NCI-H1092 (cell line): ENCODE measurements at places on chromosomes 4 and X.
A peak's percentile ranks its signal among the peaks of the same experiment; 100 is the strongest.

GRCh38 chr4:70754470-70754869, 32.7 kb downstream of the RUFY3 start:
- no peak for DNase-seq

DNA sequence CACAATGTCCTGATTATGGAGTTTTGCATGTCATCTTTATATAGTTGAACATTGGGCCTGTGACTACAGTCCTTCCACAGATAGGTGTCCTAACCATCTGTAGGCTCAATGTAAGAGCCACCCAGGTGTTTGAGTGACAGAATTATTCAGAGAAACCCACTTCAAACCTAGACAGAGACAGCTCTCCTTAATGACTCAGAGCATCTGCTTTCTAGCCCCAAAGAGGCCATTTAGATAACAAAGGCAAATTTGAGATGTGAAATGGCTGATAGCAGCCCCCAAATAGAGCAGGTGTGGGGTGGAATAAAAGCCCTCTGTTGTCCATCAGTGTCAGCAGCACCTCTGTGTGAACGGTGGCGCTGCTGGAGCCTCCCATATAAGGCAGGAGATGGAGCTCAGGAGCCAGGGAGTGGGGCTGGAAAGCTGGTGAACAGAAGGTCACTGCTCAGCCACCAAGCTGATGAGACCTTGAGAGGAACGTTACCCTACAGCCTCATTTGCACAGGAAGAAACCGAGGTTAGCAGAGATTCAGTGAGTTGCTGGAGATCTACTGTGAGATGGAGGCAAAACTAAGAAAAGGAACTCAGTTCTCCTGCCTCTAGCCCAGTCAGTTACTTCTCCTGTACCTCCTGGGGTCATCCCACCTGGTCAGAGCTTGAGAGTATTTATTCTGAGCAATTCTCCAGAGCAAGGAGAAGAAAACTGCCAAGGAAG, 153.3 kb upstream of the LNX1 start:
- peak; percentile 22 for DNase-seq

DNA sequence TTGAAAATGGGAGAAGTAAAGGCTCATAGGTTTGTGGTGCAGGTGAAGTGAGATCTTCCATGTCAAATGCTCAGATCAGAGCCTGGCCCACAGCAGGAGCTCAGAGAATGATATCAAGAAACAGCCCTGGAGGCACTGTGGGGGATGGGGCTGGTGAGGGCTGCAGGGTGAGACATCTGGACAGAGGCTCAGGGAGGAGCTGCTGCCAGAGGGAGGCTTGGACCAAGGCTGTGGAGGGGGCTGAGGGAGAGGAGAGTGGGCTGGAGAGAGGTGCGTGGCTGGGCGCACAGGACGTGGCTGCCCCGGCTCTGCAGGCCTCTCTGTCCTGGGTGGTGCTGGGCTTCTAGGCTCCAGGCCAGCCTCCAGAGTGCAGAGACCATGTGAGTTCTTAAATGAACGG, 5.6 kb downstream of the SORCS2 start:
- no peak for DNase-seq

- DNase-seq, result no peak
Observed at GRCh38 chrX:8374041-8374825, 90.4 kb upstream of the VCX3B start.

DNA sequence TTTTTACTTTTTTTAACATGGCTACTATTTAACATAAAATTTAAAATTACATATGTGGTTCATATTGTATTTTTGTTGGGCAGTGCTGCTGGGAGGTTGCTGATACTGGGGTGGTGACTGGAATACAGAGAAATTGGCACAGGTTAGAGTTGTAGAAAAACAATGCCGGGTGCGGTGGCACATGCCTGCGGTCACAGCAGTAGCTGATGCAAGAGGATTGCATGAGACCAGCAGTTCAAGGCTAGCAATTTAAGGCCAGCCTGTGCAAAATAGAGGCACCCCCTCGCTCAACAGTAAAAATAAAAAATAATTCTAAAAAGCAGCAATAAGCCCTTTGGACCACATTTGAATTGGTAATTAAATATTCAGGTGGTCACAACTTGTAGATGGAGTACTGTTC, 11.8 kb upstream of the CPE start:
- DNase-seq, result no peak

- DNase-seq, result no peak
Observed at GRCh38 chrX:10130354-10130753, 26.4 kb upstream of the CLCN4 start.

GRCh38 chr4:10203851-10204250, 87.3 kb upstream of the WDR1 start:
- DNase-seq, result no peak

DNA sequence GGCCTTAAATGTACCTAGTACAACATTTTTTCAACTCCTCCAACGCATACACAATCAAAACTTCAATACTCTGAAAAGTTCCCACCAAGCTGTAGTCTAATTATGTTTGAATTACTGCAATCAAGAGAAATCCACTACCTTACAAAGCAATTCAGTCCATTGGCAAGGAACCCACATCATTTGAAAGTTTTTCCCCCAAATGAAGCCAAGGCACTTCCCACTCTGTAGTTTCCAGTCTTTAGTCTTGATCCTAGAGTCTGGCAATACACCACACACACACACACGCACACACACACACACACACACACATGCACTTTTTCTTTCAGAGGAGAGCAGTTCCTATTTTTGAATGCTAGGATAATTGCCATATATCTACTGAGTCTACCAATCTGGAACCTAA, 79.6 kb downstream of the ANTXR2 start:
- no peak for DNase-seq

- DNase-seq, result no peak
Observed at GRCh38 chr4:174869339-174869738, 40.3 kb upstream of the GLRA3 start.

GRCh38 chr4:2263926-2264321, 2.0 kb upstream of the MXD4 start:
- DNase-seq, result no peak

DNA sequence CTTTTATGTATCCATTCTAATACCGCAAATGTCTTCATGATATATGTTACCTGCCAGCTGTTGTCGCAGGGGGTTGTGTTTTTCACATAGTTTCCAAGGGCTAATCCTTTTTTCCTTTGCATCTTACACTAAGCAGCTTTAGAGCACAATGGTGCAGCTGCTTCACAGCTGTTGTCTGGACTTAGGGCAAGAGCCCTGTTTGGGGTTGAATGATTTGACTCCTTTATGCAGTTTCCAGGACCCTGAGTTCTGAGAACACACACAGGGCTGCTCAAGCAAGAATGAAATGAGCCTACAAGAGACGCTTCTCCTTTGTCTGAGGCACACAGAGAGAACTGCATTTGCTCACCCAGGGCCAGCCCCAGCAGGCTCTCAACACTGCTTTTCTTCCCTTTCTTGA, 20.2 kb downstream of the CCNG2 start:
- DNase-seq, result no peak

DNA sequence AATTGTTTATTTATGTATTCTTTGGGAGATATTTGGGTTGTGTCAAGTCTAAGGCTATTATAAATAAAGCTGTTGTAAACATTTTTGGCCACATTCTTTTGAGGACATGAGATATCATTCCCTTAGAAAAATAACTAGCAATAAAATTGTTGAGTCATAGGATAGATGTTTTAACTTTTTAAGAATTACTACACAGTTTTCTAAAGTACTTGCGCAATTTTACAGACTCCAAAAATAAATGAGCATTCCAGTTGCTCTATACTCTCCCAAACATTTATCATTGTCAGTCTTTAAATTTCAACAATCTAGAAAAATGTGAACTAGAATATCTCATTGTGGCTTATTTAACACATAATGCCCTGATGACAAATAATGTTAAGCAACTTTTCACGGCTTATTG, 189.1 kb upstream of the ADGRL3 start:
- DNase-seq, result no peak

DNA sequence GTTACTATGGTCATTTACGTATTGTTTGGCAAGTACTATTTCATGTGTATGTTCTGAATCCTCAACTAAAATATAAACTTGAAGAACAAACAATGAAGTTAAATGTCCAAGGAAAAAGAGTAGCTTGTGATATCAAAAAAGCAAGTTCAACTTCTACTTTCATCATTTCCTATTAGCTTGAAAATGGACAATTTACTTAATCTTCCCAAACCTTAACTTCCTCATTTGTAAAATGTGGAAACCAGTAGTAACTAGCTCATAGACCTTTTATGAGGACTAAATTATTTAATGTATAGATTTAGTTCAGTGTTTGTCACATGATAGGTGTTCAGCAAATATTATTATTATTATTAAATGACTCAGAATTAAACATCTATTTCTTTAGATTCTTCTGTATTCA, 276.8 kb upstream of the TET2 start:
- DNase-seq, result no peak

DNA sequence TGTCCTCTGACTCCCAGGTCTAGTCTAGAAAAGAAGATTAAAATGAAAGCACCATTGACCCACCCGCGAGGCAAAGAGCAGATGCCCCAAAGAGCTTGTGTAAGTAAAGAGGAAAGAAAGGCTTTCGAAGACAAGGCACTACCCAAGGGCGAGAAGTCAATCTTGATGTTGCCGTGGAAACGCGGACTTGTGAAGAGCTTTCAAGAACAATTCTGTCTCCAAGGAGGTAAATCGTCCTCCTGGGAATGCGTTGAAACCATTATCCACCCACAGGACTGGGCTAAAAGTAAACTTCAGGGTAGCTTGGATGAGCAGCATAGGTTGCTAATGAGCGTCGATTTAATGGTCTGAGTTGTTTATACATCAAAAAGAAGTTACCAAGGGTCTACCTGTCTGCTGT, 189.3 kb downstream of the DHRSX start:
- DNase-seq, result no peak

DNA sequence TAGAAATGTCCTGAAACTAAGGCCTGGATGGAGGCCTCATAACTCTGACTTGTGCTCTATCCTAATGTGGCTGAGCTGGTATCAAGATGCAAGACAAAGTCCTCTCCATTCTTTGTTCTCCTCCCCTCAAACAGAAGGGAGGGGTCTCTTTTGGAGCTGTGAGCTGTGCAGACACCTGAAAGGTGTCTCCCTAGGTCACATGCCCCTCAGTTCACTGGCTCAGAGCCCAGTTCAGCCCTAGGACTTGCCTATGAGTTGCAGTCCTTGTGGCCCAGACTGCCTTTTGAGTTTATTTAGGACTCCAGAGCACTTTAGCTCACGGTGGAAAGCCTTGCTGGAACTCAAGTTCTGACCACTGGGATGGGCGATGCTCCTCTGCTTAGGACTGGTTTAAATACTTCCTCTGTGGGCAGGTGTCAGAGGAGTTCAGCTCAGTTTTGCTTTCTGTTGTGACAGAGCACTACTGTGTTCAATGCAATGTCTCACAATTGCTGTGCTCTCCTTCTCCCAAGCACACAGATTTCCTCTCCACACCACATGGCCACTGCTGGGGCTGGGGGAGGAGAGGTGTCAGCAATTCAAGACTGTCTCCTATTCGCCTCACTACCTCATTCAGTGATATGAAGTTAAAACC, 84.8 kb upstream of the ZNF827 start:
- DNase-seq, result no peak

GRCh38 chr4:186097386-186097785, 7.1 kb upstream of the FAM149A start:
- DNase-seq, result no peak

- DNase-seq, result no peak
Observed at GRCh38 chr4:77348815-77349214, 191.8 kb downstream of the CCNG2 start.

GRCh38 chr4:26342328-26343037, 21.7 kb downstream of the RBPJ start:
- DNase-seq, result no peak

- no peak for DNase-seq
Observed at GRCh38 chrX:155767051-155767875, 113.9 kb upstream of the VAMP7 start.

GRCh38 chr4:72701987-72702819, 133.2 kb upstream of the ADAMTS3 start:
- DNase-seq, result peak; percentile 20

DNA sequence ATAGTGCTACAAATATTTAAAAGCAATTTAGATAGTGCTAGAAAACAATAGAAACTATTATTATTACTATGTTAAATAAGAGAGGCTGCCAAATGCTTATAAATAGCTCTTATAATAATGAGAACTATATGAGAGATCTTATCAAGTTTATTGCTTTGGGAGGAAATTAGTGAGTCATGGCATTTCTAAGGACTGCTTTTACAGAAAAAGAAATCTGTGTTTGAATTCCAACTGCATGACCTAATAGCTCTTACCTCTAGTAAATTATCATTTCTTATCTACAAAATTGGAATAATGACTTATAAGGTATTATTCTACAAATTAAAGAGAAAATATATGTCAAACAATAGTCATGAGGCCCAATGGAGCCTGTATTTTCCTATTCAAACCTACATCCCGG, 177.2 kb downstream of the GABRG1 start:
- no peak for DNase-seq

DNA sequence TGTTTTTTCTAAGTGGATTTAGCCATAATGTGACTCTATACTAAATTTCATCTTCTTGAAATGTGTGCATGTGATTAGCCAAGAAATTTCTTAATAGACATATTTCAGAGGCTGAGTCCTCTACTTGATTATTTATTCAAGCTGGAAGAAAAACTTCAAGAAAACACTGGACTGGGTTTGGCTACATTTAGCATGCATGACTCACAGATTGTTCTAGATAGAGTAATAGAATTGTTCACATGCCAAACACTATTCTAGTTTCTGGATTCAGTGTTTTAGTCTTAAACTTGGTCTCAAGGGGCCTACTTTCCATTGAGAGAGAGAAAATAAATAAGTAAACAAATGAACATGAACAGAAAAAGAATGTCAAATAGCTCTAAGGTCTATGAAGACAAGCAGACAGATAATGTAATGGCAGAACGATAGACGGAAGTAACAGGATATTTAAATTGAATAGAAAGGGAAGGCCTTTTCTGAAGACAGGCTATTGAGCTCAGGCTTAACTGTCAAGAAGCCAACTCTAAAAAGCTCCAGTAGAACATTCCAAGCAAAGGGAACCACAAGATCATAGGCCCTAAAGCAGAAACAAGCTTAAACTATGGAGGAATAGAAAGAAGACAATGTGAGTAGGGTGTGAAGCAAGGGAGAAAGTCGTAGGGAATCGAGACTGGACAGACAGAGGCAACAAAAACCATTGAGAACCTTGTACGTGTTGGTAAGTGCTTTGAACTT, 104.6 kb downstream of the TMEM144 start:
- DNase-seq, result no peak
